Cardiac septum (tissue), 1 donor: ENCODE measurements at places on chromosomes 16 and 17. TPM values are rescaled to one million over a fixed set of nuclear protein-coding genes. Genes with fewer than 3 reads are reported as not detected.

- DNase-seq = no peak
Measured at GRCh38 chr16:88843256-88843655, 13.5 kb downstream of the GALNS start.

GRCh38 chr16:48295488-48296281 is 48.3 kb upstream of the ABCC11 start:
- no peak for DNase-seq

DNA sequence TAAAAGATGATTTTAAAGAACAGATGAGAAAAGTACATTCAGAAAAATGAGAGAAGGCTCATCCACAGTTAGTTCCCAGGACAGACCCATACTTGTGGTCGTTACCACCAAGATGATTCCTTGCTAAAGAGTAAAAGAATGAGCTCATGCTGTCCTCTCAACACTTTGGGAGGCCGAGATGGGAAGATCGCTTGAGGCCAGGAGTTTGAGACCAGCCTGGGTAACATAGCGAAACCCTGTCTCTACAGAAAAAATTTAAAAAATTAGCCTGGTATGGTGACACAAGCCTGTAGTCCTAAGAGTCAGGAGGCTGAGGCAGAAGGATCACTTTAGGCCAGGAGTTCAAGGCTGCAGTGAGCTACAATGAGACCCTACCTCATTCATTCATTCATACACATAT is 60.7 kb upstream of the CNEP1R1 start:
- DNase-seq = no peak

DNA sequence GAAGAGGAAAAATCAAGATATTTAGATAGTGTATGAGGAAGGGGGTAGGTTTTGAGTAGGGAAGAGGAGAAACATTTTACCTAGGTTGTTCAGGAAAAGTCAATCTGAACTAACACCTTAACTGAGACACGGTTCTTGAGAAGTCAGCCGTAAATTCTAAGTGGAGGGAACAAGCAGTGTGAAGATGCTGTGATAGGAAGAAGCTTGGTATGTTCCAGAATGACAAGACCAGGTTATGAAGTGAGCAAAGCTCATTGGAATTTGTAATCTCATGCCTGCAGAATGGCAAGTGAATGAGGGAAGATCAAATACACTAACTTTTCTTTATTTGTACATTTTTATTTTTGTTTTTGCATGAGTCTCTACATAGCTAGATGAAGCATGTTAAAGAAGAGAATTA is 307.6 kb downstream of the ZFHX3 start:
- DNase-seq = no peak

Gene MON1B
- total RNA-seq = 21.3 TPM

Gene ABI3
- total RNA-seq = 6.0 TPM
